ENCODE measurements at places on chromosomes 3 and 15.

- DNase-seq: peak; percentile 13
Observed at GRCh38 chr3:54122324-54123002, at the start of gene CACNA2D3. TSS of gene CACNA2D3 (plus strand) at chr3:54122552.

- no peak for DNase-seq
Observed at GRCh38 chr15:97087006-97087741, 756.7 kb downstream of the NR2F2 start.

GRCh38 chr3:194672876-194673275 is 885 bp upstream of the LSG1 start:
- DNase-seq: no peak

DNA sequence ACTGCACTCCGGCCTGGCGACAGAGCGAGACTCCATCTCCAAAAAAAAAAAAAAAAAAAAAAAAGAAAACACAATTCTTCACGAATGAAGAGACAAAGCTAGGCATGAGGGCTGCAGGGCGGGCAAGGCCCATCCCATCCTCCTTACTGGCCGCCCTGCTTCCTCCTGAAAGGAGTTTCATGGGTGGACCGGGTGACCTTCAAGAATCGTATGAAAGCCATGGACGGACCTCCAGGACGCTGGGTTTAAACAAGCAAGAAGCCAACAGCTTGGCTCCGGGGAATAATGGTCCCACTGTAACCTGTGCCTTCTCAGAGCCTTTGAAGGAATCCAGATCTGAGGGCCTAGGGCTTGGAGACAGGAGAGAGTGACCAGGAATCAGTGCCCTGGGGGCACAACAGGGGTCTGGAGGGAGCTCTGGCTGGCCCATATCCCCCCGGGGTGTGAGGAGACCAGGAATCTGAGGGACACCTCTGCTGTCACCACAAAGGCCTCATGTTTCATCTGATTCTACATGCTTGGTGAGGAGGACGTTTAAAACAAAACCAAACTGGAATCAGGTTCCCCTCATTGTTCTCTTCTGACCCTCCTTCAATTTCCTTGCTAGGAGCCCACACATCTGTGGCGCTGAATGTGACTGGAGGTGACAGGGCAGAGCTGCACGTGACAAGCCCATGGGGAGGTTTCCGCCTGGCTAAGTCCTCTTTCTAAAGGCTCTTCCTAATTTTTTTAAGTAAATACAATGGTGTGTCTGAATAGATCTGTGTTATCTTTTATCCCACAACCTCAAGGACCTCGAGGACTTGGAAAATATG is 46.1 kb downstream of the WHAMM start:
- no peak for DNase-seq

DNA sequence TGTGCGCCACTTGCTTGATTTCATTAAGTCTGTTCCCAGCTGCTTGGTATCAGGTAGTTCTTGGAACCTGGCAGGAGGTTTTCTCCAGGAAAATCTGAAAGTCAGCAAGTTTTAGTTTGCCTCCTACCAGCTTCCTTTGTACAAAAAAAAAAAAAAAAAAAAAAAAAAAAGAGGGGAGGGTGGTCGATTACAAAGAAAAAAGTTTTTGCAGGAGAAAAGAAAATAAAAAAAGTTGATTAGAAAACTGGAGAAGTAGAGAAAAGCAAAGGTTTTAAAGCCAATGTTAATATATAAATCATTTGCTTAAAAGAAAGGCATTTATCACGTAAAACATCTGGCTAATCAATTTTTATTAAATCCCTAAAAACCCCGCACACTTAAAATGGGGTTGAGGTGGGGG is 5.9 kb downstream of the EPHA3 start:
- DNase-seq: no peak

DNA sequence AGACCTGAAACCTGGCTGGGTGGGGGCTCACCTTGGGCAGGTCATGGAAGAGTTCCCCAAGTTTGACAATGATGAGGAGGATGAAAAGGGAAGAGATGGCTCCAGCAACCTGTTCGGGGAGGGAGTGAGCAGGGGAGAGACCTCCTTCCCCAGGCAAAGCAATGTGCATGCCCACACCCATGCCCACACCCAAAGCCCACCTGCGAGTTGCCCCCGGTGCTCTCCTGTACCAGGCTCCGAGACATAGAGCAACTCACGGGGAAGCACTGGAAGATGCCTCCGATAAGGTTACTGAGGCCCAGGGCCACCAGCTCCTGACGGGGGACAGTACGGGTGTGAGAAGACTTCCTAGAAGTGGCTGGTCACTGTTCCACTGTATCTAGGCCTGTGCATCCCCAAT is 4.9 kb downstream of the SLC26A6 start:
- no peak for DNase-seq

DNA sequence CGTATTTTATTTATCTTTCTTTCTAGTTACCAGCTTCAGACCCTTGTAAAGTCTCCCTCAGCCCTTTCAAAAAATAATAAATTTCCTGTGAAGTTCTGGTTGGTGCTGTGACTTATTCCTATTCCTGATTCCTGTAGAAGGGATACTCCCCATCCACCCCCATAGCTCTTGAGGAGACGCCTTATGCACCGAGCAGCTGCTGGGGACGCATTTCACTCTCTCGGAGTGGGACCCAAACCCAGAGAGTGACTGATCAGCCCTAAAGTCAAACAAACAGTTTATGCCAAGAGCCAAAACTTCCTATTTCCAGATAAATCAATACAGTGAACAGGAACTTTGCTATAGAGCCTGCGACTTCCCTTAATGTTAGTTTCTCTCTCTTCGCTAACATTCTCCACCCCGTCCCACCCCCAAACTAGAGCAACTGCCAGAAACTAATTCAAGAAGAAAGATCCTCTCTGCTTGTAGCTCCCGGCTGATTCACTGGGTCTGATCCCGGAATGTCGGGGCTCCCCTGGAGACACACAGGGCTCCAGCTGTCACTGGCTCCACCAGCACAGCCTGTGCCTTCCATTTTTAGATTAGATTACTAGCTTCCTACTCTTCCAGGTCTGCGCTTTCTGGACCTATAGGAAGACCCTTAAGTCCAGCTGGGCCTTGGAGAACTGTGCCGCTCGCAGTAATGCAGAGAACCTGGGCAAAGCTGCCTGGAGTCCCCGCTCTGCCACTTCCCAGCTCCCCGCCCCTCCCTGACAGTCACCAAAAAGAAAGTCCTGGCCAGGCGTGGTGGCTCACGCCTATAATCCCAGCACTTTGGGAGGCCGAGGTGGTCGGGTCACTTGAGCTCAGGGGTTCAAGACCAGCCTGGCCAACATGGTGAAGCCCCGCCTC is 45.2 kb downstream of the KLHL25 start:
- DNase-seq: no peak

DNA sequence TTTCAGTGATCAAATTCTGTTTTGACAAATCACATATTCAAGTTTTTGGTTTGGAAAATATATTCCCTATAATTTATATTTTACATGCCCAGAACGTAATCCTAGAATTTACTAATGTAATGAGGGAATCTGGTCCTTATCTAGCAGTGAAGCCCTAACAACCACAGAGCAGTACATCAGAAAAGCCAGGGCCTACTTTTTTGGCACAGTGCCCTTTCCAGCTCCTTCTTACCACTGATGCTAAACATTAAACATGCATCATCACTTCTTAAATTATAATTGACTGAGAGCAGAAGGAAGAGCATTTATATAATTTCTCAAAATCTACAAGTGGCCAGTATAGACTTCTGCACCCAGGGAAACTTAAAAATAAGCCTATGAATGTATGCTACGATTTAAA is 66.7 kb downstream of the FBXL22 start:
- DNase-seq: no peak

DNA sequence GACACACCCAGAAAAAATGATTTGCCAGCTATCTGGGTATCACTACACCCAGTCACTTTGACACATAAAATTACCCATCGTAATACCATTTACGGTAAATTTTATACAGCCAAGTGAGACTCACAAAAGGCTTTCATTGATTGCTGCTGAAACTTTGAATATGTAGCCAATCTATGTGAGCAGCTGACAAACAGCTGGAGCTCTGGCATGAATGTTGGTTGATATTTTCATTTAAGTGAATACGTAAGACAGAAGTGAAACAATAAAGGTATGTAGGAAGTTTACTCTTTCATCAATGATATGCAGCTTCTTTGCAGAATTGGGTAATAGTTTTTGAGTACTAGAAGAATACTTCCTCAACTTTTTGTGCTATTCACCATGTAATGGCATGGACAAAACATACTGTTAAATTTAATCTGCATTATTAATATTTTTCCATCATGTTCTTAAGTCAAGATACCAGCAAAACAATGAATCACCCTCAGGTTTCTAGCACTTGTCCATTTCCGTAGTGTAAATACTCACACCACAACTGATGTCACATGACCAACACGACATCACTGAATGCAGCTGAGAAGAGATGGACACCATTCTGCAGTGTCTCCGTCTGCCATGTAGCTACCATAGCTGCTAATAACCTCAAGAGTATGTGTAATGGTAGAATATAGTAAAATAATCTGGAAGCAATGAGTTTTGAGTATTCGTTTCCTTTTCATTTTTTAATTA is 205.9 kb upstream of the HES1 start:
- DNase-seq: no peak

DNA sequence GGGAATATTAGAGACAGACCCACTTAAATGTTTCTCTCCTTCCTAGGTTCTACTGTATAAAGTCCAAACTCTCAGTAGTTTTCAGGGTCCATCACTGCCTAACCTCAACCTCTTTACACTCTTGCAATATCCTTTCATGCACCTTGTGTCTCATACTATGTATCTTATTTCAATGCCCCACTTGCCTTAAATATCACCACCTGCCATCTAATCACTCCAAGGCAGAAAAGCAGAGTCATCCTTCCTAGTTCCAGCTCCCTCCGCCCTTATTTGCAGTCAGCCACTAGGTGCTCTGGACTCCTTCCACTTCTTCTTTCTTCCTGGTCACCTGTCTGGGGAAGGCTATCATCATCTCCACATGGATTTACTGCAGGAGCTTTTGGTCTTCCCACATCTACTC is 322.0 kb downstream of the MFSD1 start:
- no peak for DNase-seq

- no peak for DNase-seq
Observed at GRCh38 chr3:152811974-152812760, 22.8 kb upstream of the P2RY1 start.

DNA sequence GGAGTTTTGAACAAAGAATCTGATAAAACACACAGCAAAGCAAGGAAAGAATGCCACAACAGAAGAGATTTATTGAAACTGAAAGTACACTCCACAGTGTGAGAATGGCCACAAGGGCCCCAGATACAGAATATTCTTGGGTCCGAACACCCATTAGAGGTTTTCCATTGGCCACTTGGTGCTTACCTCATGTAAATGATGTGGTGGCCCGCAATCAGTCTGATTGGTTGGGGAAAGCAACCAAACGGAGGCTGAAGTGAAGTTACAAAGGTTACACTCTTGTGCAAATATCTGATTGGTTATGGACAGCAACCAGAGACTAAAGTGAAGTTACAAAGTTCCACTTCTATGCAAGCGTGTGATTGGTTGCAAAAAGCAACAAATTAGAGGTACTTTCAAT is 20.4 kb downstream of the NSUN3 start:
- DNase-seq: no peak

- no peak for DNase-seq
Observed at GRCh38 chr15:91047545-91048199, 25.3 kb upstream of the VPS33B start.

- DNase-seq: no peak
Observed at GRCh38 chr3:73028803-73029202, 32.2 kb downstream of the PPP4R2 start.

GRCh38 chr3:187968883-187969580 is 184.9 kb upstream of the LPP start:
- DNase-seq: no peak

GRCh38 chr15:73957785-73958184 is 31.5 kb downstream of the LOXL1 start:
- DNase-seq: no peak

GRCh38 chr3:58260733-58261132 is 23.1 kb downstream of the ABHD6 start:
- no peak for DNase-seq

GRCh38 chr3:143769616-143770015 is 78.7 kb downstream of the SLC9A9 start:
- DNase-seq: no peak

- no peak for DNase-seq
Observed at GRCh38 chr3:46665763-46666452, 27.6 kb downstream of the ALS2CL start.

GRCh38 chr3:72953325-72953956 is 43.2 kb upstream of the PPP4R2 start:
- no peak for DNase-seq

GRCh38 chr3:106014518-106014917 is 145.7 kb upstream of the CBLB start:
- DNase-seq: no peak

DNA sequence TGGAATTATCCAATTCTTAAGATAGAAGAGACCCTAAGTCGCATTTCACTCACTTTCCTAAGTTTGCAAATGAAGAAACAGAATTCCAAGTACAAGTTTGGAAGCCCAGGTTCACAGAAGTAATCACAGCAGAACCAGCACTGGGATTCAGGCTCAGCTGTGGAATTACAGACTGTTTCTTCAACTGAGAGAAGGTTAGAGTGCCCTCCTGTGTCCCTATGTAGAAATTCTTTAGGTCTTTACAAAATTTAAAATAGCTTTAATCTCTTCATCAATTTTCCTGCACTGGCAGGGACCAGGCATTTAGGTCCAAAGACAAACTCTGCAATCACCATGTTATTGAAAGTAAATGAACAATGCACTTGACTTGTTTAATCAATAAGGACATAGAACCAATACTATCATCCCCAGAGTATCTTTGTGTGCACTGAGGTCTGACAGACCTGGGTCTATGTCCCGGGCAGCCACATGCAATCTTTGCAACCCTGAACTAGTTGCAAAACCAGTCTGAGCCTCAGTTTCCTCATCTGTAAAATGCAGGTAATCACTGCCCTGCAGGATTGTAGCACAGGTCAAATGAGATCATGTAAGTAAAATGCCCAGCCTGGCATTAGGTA is 96.3 kb upstream of the ZBED2 start:
- no peak for DNase-seq

GRCh38 chr15:41660235-41661077 is at the start of gene MGA:
TSS of gene MGA (plus strand) at chr15:41660405.
- peak; percentile 78 for DNase-seq

DNA sequence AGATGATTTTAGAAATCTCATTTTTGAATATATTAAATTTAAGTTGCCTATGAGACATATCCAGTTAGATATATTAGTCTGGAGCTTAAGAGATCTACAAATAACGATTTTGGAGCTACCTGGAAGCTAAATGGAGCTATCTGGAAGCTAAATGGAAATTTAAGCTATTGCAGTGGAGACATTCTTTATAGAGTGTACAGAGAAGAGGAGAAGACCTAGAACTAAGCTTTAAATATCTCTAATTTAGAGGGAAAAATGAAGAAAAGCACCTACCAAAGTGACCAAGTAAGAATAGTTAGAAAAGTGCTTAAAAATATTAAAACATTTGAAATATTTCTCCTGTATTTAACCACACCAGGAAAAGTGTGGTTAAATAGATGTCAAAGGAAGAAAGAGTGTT is 28.3 kb downstream of the SPESP1 start:
- no peak for DNase-seq
